ENCODE measurements at places on chromosomes 4 and X.
A peak's percentile ranks its signal among the peaks of the same experiment; 100 is the strongest.

- no peak for DNase-seq
Measured at GRCh38 chr4:107625391-107625902, 94.6 kb downstream of the PAPSS1 start.

DNA sequence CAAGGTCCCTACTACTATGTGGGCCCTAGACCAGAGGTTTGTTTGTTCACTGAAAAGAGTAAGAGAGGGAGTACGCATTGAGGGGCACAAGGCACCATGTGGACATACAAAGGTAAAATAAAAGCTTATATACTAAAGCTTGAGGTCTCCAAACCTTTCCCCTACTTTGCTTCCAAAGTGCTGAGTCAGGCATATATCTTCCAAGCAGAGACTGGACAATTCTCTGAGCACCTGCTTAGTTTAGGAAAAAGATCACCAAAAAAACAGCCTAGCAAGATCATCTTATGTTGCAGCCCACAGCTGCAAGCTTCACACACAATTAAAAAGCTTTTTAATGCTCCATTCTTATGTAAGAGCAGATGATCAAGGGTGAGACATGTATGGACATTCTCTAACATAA is 119.5 kb downstream of the WDFY3 start:
- DNase-seq, result no peak

DNA sequence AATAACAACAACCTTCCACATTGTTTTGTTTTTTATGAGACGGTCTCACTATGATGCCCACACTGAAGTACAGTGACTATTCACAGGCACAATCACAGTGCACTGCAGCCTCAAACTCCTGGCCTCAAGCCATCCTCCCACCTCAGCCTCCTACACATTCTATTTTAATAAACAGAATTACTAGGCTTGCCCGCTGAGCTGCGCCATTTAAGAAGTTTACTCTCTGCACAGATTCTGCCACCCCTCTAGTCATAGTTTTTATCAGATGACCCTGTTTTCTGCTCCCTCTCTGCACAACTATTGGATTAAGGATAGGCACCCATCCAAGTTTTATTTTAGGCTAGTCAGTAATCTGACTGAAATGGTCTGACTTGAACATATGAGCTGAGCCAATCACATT is 11.3 kb upstream of the COX18 start:
- no peak for DNase-seq

DNA sequence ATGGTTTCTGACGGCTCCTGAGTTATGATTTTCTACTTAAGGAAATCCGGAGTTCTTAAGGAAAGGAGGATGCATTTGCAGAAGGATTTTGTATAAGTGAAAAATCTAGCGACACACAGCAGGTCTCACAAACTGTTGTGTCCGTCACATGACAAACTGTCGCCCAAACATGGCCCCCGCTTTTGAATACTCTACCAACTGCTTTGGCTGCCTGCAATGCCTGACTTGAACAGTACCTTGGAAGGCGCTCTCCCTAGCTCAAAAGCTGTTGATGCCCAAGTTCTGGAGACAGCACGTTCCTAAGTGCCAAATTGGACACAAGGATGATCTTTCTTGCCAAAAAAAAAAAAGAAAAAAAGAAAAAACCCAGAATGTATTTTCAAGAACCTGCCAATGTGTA is 103.2 kb downstream of the ENPP6 start:
- DNase-seq, result no peak

DNA sequence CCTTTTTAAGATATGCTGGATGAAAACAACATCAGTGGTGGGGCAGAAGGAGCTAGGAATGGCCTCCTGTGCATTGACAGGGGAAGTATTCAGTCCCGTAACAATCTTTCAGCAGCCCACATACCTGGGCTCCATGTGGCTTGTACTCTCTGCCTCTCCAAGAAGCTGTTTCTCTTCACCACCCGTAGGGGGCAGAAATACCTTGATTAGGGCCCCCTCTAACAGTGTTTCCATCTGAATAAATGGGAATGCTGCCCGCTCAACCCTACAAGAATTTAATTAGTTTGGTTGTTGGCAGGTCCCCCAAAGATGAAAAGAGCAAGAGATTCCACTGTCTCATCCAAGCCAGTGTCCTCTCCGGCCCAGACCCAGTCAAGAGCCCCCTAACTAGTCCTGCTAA is 155.2 kb downstream of the SMIM20 start:
- DNase-seq, result peak; percentile 16

DNA sequence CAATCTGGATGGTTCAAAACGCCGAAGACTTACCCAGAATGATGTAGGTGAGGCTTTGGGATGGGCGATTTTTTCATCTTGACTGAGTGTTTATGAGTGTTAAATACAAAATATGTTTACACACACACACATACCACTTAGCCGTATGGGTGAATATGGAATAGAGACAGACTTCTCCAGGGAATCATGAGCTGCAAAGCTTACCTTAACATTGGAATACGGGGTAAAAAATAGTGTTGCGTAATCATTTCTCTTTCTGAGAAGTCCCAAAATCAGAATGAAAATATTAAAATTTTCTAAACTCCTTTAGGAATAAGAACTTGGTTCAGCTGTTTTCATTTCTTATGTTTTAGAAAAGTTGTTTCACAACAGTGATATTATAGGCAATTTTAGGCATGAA is 63.5 kb downstream of the EGF start:
- no peak for DNase-seq

GRCh38 chrX:123171781-123172180 is 12.3 kb upstream of the GRIA3 start:
- no peak for DNase-seq

DNA sequence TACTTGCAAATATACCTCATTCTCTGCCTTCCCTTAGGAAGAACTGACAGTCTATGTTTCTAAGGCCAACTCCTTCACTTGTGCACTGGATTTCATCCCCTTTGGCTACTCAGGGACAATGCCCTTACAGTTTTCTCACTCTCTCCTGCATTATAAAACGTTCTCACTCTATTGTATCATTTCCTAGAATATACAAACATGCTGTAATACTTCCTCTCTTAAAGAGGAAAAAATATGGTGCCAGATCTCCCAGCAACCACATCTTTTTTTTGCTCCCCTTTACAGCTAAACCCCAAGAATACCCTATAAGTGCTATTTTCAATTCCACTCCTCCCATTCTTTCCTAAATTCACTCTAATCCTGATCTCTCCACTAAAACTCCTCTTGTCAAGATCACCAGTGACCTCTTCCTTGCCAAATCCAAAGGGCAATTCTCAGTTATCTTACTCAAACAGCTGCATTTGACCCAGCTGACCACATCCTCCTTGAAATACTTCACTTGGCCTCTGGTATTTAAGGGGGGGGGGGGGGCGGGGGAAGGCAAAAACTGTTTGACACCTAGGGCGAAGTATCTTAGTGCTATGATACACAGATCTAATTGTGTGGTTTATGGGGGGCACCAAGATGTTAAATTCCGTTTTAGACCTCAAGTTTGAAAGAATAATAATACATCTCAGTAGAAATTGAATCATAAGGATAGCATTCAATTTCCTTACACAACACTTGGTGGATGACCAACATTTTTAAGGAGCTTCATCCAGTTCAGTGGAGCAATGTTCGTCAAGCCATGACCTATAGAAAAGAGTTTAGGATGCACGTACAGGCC is 1.6 kb downstream of the RCHY1 start:
- DNase-seq, result peak; percentile 34

DNA sequence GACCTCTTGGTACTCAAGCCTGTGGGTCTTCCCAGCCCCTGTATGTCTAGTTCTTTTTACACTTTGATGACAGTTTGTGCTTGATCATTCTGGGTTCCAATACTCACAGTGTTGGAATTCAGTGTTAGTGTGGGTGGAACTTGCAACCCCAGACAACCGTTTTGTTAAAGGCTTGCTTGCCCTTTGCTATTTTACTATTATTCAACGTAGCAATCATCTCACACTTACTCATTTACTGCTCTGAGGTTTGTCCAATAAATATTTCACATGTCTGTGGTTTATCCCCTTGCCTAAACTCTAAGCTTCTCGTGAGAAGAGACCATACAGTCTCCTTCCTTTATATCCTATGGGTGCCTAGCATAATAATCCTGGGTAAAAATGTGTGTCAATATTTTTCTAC is 15.3 kb downstream of the CCNG2 start:
- DNase-seq, result no peak

- DNase-seq, result no peak
Measured at GRCh38 chr4:113822555-113823290, 61.2 kb upstream of the CAMK2D start.

Data from endothelial cell (in vitro differentiated cells).